ENCODE measurements at places on chromosomes 3 and 15.
A peak's percentile ranks its signal among the peaks of the same experiment; 100 is the strongest.

- DNase-seq = no peak
Observed at GRCh38 chr3:190086191-190086590, 34.5 kb downstream of the P3H2 start.

DNA sequence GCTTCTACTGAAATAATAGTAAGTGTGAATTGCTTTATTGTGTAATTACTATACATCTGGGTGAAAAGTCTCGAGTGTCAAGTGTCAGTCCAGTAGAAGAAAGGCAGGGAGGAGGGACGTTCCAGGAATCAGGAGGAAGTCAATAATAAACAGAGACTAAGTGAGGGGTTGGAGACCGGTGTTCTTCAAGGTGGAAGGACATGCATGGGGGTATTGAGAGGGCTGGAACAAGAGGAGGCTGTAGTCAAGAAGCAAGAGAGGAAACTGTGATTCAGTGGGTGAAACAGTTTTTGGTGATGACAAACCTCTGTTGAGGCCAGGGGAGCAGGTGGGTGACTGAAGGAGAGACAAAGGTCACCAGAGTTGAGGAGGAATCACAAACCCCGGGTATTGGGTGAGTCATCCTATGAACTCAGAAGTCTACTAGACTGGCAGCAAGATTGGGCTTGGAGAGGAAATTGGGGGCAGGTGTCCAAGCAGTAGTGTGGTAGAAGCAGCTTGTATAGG, 11.6 kb upstream of the SCAMP5 start:
- DNase-seq = peak; percentile 46

DNA sequence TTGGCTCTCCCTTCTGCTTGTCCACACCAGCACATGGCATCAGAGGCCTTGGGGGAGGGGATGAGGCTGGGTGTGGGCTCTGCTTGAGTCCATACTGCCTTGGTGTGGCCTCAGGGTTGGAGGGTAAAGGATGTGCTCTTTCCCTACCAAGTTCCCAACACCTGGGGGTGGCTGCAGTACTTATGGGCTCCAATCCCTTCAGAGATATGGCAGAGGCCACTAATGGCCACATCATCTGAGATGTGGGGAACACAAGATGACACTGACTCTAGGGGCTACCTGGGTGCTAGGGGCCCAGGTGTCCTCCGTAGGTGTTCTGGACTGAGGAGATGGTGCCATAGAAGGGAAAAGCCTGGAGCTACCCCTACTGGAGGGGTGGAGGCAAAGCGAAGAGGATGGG, 6.9 kb downstream of the CXCR6 start:
- DNase-seq = no peak

- DNase-seq = no peak
Observed at GRCh38 chr3:156321945-156322344, 201.6 kb downstream of the KCNAB1 start.

- no peak for DNase-seq
Observed at GRCh38 chr3:5675319-5675718, 487.8 kb downstream of the EDEM1 start.

DNA sequence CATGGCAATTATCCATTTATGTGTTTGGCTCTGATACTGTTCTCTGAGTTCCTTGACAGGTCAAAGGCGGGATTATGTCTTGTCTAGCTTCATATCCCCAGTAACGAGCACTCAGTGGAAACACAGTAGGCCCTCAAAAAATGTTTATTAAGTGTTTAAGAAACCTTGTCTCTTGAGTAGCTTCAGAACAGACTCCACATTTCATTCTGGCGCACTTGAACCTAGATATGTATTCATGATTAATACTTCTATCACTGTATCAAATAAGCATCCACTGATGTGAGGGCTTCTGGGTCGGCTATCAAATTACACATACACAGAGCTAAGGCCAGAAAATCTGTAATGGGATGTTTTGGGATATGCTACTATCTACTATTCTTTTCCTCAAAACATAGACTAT, 4.6 kb downstream of the CBLB start:
- no peak for DNase-seq

DNA sequence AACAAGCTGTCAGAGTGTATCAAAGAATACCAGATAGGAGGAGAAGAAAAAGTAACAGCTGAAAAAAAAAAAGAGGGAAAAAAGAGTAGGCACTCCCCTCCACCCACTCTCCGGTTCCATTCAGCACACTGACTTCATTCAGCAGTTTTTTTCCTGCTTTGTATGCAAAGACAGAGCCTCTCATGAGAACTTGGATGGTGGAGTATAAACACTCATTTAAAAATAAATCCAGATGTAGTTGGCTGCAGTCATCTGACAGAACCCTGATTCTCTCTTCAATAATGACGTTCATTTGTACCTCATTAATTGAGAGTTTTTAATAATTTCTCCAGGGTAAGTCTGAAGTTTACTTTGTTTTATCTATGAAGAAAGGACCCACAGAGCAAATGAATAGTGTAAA, 81.0 kb downstream of the TMEM108 start:
- no peak for DNase-seq

DNA sequence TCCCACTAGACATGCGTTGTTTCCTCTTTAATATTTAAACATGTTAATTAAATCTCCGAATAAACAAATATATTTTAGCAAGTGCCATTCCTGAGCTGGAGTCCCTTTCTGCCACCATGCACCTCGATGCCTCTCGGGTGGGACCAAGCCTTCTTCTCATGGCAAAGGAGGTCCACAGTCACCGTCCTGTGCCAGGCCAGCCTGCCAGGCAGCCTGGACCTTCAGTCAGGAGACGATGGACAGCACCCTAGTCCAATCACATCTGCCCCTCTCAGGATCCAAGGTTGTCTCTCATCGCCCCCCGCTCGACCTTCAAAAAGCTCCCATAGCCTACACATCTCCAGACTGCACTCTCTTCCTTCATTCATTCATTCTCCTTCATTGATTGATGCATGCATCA, 22.6 kb downstream of the NTRK3 start:
- DNase-seq = no peak

DNA sequence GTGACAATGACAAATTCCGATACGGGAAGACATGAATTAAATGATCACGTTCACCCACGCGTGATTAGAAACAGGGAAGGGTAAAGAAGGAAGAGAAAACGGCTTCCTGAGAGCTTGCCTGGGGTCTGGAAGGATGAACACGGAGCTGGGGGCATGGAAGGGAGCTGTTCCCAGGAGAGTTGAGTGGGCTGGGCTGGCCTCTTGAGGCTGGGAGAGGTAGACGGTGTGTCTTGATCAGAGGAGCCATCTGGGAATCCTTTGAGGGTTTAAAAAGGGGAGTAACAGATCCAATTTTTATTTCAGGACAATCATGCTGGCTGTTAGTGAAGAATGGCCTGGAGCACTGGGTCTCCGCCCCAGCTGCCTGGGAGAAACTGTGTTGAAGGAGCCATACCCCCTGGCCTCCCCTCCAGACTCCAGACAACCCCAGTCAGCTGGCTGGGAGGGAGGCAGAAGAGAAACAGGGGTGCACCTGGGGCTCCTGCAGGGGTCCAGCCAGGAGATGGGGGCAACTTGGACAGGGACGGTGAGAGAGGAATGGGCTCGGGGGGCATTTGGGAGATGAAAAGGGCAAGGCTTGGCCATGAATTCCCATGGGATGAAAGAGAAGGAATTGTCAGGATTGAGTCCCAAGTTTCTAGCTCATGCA, 53.6 kb upstream of the CGNL1 start:
- DNase-seq = no peak

GRCh38 chr15:87099916-87100315, 1020.2 kb downstream of the AGBL1 start:
- DNase-seq = no peak

GRCh38 chr3:196016059-196016458, 65.8 kb downstream of the TFRC start:
- DNase-seq = no peak

DNA sequence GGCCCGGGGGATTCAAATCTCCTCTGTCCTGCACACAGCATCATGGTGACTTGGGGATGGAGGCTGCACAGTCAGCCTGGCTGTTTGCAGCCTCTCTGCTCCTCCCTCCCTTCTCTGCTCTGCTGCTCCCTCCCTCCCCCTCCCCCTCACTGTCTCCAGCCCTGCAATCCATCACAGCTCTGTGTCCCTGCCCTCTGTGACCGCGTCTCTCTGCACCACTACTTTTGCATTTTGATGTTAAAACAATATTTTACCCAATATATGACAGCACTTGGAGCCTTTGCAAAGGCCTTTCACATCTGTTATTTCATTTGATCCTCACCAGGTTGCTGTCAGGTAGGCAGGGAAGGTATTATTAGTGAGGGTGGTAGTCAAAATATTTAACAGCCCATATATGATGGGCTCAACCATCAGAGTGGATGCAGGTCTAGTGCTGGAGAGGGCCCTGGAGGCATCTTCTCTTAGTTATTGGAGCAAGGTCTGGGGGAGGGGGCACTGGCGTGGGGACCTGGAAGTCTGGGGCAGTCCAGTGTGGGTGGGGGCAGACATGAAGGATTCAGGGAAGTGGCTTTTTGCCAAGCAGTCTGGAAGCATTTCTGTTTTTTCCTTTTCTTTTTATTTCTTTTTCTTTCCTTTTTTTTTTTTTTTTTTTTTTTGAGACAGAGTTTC, 16.3 kb upstream of the VPS8 start:
- DNase-seq = no peak

- no peak for DNase-seq
Observed at GRCh38 chr15:20106026-20106425, 435.6 kb downstream of the GOLGA6L6 start.

GRCh38 chr15:74258456-74259291, 22.5 kb downstream of the CCDC33 start:
- DNase-seq = no peak

GRCh38 chr3:71163198-71163918, 420.2 kb downstream of the FOXP1 start:
- DNase-seq = no peak

DNA sequence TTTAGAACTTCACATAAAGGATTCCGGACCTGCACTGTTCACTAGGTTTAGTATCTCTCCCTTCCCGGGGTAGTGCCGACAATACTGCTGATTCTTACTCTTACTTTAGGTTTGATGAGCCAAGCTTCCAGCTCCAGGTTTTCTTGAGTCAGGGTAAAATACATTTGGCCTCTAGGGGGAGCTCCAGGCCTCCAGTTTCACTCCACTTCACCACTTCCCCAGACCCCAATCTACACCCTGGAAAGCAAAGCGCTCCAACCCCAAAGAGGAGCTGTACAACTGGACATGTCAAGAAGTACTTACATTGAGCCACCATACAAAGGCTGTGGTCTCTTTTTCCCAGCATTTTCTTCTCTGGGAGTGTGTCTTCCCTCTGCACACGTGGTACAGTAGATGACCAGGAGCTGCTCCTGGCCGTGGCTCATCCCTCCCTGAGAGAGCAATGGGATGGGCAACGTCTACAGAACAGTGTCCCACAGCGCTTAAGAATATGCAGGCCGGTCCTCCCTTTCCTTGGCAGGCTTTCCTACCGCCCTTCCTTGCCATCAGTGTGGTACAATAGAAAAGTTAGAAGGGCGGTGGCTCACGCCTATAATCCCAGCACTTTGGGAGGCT, 93.9 kb upstream of the CCDC80 start:
- peak; percentile 51 for DNase-seq

DNA sequence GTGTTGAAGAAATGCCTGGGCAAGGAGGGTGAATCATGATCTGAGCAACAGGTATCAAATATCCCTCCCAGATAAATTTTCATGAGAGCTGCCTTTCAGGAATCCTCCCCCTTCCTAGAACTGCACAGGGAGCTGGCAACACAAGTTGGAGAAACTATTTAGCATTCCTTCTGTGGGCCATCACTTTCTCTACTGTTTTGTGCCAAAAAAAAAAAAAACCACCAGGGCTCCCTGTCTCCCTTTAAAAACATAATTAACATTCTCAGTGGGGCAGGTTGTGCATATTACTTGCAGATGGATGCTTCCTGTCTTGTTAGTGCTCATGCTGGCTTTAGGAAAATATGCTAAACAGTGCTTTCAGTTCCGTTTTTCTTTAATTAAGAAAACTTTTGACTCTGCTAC, 234.9 kb upstream of the LMCD1 start:
- DNase-seq = no peak

- DNase-seq = no peak
Observed at GRCh38 chr3:138688871-138689299, 80.3 kb downstream of the FAIM start.

DNA sequence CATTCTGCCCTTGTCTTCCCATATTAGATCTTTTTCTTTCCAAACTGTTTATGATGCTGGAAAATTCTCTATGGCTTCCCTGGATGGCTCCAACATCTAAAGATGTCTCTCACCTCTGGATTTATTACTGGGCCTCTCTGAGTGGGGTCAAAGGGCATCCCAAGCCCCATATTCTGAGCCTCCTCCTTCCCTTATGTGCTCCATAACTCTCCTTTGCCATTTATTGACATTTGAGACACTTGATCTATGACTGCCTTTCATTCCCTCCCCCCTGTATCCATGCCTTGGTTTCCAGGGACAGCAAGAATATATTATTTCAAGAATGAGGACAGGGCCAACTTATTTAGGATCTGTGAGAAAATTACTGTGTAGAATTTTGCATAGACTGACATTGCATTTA, 369.3 kb upstream of the ONECUT1 start:
- DNase-seq = no peak

DNA sequence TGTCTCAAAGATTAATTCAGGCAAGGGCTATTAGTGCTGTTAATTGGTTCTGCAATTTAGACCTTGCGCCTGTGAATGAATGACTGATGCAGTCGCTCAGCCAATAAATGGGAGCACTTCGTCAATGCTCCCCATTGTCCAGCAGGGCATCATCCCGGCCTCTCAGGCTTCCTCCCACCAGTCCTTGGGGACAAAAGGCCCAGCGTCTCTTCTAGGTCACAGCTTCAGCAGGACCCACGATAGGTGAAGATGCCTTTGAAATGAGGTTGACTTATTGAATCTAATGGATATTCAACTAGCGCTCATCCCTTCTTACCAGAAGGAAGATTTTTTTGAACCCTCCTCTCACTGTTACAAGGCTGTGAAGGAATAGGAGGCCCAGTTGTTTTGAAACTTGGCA, 47.7 kb upstream of the CLDN18 start:
- DNase-seq = no peak

DNA sequence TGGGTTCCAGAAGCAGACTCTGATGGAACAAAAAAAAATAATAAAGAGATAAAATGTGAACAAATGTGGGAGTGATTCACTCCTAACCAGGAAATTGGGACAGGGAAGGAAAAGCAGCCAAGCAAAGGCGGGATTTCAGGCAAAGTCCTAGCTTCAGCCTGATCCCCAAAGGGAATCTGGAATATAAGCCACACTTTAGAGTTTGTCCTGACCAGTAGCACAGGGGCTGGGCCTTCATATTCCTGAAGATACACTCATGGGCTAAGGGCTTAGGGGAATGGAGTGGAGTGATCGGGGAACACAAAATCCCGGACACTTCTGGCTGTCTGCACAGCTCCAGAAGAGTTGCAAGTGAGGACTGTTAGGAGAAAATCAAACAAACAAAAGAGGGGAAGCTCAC, 135.0 kb upstream of the COL8A1 start:
- DNase-seq = no peak

DNA sequence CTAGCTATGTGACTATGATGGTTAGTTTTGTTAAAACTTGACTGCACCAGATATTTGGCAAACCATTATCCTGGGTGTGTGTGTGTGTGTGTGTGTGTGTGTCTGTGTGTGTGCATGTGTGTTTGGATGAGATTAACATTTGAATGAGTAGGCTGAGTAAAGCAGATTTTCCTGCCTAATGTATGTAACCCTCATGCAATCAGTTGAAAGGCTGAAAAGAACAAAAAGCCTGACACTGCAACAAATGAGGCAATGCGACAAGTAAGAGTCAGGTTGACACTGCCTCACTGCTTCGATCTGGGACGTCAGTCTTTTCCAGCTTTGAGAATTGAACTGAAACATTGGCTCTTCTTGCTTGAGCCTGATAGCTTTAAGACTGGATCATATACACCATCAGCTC, 643.0 kb downstream of the NAALADL2 start:
- no peak for DNase-seq

Data from activated T-cell treated with anti-CD3 and anti-CD28 coated beads for 24 hours (primary cell).